Stimulated activated CD4-positive, alpha-beta T cell treated with anti-CD3 and anti-CD28 coated beads, Interleukin-1b, Interleukin-23, amount 100 ng/mL, for 1 hour (primary cell): ENCODE measurements at places on chromosomes 6 and 20.

GRCh38 chr6:127533736-127534135 is 14.6 kb upstream of the MTCL3 start:
- DNase-seq, result no peak

GRCh38 chr6:73340048-73340447 is 14.0 kb downstream of the DPPA5 start:
- no peak for DNase-seq

DNA sequence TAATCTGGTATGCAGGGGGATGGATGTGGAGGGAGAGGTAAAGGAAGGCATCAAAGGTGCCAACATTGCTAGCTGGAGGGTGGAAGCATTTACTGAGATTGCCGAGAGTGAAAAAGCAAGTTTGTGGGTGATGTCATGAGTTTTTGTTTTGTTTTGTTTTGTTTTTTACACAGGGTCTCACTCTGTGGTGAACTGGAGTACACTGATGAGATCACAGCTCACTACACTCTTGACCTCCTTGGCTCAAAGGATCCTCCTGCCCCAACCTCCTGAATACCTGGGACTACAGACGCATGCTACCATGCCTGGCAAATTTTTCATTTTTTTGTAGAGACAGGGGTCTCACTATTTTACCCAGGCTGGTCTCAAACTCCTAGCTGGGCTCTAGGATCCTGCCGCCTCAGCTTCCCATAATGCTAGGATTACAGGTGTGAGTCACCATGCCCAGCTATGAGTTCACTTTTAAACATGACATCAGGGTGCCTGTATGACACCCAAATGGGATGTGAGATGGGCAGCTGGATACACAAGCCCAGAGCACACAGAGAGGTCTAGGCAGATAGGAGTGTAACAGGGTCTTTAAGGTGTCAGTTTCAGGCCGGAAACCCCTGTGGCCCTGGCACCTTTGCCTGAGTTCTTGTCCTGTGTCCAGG is 35.1 kb upstream of the HMGA1 start:
- DNase-seq, result no peak

- DNase-seq, result no peak
Observed at GRCh38 chr6:92647630-92648029, 771.7 kb downstream of the EPHA7 start.

DNA sequence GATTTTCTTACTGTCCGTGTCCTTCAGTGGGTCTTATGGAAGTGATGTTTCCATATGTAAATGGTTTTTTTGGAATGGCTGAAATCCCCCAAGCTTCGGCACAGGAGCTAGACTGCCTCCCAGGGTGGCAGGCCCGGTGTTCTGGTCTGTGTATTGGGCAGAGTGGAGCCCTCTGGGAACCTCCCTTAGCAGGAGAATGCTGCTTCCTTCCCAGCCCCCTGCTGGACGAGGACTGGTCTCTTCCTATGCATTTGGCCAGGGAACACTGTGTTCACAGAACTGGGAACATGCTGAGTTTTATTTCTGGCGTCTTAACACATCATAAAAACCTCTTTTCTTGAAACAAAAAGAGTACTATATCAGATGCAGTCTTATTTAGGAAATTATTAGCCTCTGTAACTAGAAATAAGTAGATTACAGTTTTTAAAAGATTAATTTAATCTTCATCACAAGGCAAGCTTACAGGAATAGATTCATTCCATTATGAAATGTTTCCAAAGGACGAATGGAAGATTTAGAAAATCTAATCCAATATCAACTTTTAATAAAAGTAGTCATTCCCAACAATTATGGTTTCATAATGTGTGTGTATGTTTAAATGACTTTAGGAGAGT is 56.6 kb downstream of the SYTL3 start:
- DNase-seq, result no peak

GRCh38 chr6:101181006-101181405 is 212.5 kb upstream of the GRIK2 start:
- DNase-seq, result no peak

DNA sequence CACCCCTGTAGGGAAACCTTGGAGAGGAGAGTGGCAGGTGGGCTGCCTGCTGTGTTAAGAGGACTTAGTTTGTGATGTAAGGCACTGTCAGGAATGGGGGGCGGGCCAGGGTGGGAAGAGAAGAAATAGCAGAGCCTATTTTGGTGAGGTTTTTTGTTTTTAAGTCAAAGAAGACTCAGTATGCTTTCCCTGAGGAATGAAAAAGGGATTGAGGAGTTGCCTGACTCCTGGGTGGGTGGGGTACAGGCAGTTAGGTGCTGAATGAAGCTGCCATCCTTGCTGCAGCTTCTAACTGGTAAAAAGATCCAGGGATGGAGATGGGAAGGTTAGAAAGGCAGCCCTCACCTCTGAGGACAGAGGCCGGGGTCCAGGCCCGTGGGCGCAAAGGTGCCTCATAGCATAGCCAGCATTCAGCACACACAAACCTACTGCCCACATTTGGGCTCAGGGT is 37.9 kb downstream of the PLCG1 start:
- DNase-seq, result no peak
